HFFc6 (cell line): ENCODE measurements at places on chromosomes 11 and 22.

- DNase-seq = no peak
These were observed 12.0 kb downstream of the ALG12 start for GRCh38 chr22:49906071-49906798.

GRCh38 chr11:130616573-130616972 lies 168.1 kb downstream of the ADAMTS15 start:
- DNase-seq = no peak

DNA sequence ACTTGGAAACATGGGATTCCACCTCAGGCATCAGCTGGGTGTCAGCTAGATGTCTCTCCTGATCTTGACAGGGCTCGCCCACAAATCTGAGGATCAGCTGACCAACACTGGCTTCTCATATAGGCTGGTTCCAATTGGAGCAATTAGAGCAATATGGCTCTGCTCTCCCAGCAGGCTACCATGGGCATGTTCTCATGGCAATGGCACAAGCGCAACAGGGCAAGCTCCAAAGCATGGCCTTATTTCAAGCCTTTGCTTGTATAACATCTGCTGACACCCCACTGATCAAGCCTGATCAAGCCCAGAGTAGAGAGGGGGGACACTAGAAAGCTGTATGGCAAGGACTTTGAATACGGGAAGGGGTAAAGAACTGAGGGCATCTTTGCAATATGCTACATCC lies 40.7 kb upstream of the SPATA19 start:
- no peak for DNase-seq

DNA sequence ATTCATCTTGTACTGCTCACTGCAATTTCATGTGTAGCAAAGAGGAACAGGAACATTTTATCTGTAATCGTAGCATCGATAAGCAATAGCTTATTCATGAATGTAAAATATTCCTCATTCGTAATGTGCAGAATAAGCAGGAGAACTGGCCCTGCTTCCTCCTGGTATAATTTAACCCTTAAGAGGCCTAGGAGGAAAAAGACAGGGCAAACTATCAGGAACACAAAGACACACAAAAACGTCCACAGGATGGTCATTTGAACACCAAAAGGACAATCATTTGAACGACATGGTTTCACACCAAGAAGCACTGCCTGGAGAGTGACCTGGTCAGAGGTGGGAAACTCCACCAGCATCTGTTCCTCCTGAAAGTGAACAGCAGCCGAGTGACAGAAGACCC lies 63.9 kb downstream of the AHNAK start:
- no peak for DNase-seq

GRCh38 chr22:23838681-23839468 lies at the start of gene DERL3:
TSS of gene DERL3 (minus strand) at chr22:23839006. CDS start at chr22:23838987, 19 bp downstream.
- peak; percentile 92 for DNase-seq

- peak; percentile 96 for DNase-seq
These were observed 196.5 kb downstream of the TENM4 start for GRCh38 chr11:79244241-79244772.

DNA sequence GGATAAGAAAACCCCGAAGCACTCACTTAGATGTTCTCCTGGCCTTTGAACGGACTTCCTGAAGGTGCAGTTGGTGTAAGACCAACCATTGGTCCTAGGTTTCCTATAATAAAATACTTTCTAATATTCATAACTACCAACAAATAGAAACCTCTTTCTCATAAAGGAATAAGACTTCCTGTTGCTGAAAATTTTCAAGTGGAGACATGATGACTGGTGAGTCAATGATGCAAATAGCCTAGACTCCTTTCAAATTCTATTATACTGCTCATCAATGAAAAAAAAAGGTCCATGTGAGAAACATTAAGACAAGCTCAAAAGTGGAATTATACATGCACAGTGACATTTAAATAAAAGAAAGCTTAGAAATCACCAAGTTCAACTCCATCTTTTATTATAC lies 862.8 kb downstream of the FAM181B start:
- DNase-seq = no peak

DNA sequence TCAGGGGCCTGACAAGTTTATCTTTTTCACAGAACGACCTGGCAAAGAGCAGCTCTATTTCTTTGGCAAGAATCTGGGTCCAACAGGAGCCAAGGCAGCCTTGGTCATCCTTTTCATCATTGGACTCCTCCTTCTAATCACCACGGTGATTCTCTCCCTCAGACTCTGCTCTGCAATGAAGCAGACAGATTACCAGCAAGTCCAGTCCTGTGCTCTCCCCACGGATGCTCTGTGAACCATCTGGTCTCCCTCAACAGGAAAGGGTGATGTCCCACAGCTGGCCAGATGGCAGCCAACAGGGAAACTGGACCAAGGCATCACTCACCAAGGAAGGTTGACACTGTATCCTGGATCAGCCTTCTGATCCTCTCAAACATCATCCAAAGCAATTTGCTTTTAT lies 17.0 kb upstream of the PANX1 start:
- DNase-seq = no peak

DNA sequence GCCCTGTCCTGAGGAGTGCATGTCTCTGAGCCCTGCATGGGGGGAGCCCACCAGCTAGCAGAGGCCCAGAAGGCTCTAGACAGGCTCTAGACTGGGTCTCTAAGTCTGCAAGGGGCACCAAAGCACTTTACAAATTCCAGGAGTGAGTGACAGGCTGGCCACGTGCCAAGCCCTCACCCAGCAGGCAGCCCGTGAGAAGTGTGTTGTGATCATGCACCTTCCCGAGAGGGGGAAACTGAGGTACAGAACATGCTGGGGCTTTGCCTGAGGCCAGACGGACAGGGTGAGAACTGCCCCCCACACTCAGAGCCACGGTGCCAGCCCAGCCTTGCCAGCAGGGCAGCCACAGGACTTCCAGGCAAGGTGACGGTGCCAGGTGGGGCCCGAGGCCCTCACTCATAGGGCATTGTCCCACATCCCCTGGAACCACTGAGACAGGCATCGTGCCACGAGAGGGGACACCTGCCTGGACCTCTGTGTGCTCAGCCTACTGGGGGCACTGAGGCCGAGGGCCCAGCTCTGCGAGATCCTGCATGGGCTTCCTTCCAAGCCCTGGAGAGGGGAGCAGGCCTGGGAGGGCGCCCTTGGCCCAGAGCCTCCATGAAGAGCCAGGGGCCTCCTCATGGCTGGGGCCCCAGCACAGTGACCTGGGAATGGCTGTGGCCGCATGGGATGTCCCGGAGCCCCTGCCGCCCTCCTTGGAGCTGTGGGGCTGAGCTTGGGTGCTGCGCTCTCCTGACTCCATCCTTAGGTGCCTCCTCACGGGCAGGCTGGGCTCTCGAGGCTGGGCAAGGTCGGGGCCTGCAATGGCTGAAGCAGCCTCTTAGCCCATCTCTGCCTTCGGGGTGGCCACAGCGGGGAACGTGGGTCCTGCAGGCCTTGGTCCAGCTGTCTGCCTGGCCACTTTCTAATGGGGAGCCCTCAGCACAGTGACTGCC lies 121.5 kb downstream of the KCNQ1OT1 start:
- DNase-seq = no peak

GRCh38 chr11:701741-702461 lies 4.1 kb upstream of the EPS8L2 start:
- no peak for DNase-seq

DNA sequence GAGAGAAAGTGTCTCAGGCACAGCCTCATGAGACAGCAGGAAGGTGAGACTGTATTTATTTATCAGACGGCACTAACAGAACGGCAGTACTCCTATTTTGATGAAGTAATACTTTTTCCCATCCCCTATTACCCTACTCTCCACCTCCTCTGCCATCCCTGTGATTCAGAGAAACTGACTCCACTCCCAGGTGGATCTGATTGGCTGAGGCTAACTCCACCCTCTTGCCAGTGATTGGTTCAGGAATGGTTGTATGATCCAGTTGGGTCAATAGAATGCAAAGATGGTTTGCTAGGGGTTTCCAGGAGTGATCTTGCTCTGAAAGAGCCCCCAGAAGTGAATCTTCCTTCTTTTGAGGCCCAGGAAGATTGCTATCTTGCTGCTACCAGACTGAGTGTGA lies 65.9 kb upstream of the RCN1 start:
- DNase-seq = no peak

DNA sequence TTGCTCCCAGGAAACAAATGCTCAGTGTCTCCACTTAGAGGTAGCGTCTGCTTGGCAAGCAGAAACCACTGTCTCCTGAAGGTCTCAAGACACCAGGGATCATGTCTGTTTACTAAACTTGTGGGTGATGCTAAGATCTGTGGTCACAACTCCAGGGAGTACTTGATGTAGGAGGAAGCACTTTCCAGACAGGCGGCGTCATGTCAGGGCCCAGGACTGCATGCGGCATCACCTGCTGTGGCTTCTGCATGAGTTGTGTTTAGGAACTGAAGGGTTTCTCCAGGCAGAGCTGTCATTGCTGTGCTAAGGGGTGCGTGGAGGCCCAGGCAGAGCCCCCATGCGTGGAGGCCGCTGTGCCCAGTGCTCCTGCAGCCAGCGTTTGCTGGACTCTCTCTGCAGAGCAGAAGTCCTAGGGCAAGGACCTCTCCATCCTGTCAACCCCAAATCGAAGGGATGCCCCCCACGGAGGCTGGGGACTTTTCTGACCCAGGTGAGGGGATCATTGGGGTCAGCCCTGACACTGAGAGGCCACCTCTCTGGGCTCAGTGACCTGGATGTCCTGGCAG lies 8.1 kb upstream of the PANX2 start:
- DNase-seq = no peak

DNA sequence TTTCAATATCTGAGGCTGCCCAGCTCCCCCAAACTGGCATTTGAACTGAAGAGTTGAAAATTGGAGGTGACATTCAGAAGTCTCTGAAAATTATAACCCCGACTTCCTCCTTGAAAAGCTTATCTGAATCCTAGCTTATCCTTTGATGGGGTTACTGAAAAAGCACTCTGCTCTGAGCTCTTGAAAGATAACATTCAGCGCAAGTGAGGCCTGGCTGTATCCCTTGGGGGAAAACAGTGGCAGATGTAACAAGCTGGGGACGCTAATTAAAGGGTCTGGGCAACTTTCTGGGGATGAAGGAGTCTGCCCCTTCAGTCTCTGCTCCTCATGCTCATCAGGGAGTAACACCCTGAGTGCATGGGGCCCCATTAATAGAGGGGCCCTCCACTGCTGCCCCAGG lies 402.0 kb upstream of the CADM1 start:
- no peak for DNase-seq

DNA sequence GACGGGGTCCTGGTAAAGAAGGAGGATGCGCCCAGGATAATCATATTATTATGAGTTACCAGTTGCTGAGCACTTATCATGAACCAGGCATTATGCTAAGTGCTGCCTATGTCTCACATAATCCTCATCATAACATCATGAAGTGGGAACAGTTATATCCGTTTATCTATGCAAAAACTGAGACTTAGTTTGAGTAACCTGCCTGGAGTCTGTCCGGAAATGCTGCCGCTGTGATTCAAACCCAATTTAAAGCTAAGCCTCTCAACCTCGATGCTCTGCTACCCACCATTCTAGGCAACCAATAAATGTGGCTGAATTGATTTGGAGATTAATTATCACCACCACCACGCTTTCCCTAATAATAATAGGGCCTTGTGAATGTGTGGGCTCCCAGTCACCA lies 111.5 kb upstream of the CLMP start:
- DNase-seq = no peak

DNA sequence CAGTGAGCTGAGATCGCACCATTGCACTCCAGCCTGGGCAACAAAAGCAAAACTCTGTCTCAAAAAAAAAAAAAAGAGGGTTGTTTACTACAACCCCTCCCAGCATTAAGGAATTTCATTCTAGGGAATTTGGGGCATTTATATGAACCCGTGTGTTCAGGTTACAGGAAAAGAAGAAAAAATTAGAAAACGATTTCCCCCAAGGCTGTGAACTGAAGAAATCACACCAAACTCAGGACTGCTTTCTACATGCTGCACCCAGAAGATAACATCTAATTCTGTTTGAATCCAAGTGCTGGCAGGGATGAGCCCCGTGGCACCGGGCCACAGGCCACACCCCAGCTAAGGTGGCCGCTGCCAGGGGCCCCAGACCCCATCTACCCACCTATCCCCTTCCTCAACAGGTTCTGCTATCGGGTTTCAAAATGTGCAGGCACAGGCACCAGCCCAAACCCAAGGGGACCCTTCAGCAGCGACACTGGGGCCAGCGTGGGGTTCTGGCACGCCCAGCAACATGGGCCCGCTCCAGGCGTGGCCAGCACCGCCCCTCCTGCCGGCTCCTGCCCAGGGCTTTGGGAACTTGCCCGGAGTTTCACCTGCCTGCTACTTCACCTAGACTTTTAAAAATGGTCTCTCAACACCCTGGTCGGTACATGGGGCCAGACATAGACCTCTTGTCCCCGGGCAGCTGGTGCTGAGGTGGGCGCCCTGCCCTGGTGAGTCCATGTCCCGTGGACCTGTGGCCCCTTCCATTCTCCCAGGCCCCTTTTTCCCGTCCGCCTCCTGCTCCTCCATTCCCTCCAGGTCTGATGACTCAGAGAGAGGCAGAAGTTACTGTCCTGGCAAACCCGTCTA lies 11.8 kb downstream of the CELSR1 start:
- DNase-seq = no peak

DNA sequence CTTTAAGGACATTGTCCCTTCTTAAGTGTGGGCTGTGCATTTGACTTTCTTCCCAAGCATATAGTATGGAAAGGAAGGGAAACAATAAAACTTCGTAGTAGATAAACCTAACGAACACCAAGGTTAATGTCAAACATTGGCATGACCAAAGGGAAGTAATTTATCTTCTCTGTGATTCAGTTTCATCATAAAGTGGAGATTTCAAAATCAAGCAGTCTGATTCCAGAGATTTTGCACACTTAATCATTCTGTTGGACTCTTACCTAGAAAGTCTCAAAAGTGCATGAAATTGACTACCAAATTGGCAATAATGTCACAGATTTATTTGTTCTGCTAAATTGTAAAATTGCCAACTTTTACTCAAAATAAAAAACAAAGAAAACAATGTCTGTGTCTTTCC lies 559.7 kb downstream of the JRKL start:
- DNase-seq = no peak
